Eye (tissue), 1 donor: ENCODE measurements at places on chromosomes 4 and X.
A peak's percentile ranks its signal among the peaks of the same experiment; 100 is the strongest.

DNA sequence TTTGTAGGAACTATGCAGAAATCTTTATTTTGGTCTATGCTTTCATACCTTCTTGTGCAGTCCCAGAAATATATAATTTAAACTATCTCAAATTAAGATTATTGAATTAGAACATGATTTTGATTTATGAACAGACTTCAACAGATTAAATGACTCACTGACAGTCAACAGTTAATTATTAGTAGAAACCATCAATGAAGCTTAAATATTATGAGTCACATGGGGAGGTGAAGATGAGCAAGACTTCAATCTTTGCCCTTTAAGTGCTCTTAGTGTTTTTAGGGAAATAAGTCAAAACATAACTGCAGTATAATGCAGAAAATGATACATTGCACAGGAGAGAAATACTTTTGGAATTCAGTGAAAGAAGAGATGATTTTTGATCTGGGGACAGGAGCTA, 81.5 kb upstream of the BMP3 start:
- DNase-seq = no peak

- DNase-seq = no peak
Measured at GRCh38 chr4:38154252-38154651, 194.1 kb downstream of the PTTG2 start.

- DNase-seq = no peak
Measured at GRCh38 chr4:117654079-117654478, 380.2 kb upstream of the NDST3 start.

- no peak for DNase-seq
Measured at GRCh38 chrX:10507876-10508275, 112.5 kb downstream of the MID1 start.

GRCh38 chrX:154486396-154487207, at the start of gene UBL4A:
UBL4A (minus strand) TSS chrX:154486615; CDS start chrX:154486584, 31 bp downstream.
- DNase-seq = peak; percentile 69

- no peak for DNase-seq
Measured at GRCh38 chr4:20512033-20512792, 188.0 kb upstream of the PACRGL start.

DNA sequence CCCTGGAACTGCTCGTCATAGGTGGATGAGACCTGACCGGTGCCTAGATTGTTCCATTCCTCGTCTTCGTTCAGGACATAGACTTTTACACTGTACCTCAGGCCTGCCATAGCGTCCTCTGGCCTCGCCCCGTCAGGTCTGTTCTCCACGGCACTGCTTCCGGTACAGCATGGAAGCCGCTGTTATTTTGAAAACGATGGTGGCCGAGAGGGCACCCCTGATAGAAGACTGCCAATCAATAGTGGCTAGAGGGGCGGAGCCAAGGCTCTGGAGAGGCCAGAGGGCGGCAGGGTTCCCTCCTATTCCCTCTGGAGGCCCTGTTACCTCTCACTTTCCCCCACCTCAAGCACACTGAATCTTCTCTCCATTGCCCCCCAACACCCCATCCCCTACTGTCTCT, at the start of gene PPP4R3C:
PPP4R3C (minus strand) TSS at position 155 of the 400 bp plus-strand sequence; CDS start at position 110, 45 bp downstream.
- no peak for DNase-seq

DNA sequence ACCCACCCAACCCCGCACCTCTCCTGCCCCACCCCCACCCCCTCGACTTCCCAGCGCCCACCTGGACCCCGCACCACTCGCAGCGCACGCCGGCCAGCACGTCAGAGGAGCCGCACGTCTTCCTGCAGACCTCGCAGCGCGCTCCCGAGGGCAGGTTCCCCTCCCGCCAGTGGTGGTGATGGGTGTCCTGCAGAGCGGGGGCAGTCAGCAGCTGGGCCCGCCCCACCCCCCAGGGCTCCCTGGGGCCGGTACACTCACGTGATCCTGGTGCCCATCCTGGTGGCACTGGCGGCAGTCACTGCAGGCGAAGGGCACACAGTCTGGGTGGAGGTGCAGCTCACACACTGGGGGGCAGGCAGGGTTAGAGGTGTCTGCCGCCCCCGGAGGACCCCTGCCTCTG, 5.1 kb downstream of the DGKQ start:
- no peak for DNase-seq

DNA sequence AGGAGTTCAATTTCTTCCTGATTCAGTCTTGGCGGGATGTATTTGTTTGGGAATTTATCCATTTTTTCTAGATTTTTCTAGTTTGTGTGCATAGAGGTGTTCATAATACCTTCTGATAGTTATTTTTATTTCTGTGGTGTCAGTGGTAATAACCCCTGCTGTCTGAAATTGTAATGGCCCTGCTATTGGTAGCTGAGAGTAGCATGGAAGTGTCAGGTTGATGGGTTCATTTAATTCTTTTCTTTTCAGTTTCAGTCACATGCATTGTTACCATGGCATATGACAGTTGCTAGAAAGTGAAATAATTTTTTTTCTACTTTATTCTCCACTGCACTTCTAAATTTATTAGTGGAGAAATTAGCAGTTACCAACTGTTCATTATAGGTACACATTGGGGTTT, 20.7 kb downstream of the AR start:
- no peak for DNase-seq

- no peak for DNase-seq
Measured at GRCh38 chrX:97315939-97316338, 432.2 kb downstream of the RPA4 start.

GRCh38 chr4:84286048-84286447, 213.0 kb downstream of the NKX6-1 start:
- DNase-seq = no peak

DNA sequence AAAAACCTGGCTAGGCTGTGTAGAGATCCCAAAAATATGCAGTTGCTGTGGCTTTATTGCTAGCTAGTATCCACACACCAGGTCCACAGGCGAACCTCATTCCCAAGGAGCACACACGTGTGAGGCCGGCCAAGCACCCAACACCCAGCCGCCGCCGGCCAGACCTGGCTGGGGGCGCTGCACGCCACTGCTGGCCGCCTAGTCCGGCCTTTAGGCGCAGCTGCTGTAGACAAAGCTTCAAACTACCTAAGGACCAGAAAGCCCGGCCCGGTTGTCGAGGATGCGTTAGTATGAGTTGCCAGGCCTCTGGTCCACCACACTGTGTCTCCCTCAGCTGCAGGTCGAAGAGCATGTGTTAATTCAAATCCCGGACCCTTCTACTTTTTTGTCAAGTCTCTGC, 3.1 kb downstream of the POU3F4 start:
- DNase-seq = no peak

DNA sequence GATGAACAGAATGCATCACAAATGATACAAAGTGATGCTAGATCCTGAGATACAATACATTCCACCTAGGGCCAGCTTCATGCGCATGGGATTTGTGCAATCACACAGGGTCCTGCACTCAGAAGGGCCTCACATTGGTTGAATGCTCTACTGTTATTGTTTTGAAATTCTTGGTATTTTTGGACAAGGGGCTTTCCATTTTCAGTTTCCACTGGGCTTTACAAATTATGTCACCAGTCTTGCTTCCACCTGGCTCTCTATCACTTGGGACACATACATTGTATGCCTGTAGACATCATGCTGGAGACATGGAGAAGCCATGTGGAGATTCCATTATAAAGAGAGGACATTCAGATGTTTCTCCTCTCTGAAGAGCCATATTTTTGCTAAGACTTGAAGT, 155.8 kb downstream of the NAA11 start:
- no peak for DNase-seq

DNA sequence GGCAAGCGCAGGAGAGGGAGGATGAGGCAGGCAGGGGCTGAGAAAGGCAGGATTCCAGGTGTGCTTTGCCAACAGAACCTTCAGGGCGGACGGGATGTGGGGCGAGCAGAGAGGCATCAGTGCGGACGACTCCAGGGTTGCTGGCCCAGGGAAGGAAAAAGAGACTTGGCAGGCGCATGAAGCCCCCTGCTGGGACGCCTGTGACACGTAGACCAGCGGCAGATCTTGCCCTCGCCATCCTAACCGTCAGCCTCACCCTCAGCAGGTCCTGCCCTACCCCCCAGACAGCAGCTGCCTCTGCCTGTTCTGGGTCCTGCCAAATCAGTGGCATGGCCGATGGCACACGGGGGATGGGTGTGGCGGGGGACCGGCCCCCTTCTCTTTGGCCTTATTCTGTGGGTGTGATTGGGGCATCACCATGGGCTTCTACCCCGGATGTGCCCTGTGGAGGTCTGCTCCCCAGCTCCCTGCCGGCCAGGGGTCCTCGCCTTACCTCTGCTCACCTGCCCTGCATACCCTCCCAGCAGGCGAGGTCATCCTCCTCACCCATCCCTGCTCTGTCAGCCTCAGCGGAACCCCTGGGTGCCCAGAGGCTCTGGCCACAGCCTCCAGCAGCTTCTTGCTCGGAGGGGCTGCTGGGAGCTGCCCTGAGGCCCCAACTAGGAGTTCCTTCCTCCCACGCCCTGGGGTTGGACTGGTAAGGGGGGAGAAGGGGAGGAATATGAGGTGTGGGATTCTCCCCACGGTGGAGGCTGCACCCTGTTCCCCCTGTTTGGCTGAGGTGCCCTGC, 2.9 kb upstream of the SH3BP2 start:
- no peak for DNase-seq

DNA sequence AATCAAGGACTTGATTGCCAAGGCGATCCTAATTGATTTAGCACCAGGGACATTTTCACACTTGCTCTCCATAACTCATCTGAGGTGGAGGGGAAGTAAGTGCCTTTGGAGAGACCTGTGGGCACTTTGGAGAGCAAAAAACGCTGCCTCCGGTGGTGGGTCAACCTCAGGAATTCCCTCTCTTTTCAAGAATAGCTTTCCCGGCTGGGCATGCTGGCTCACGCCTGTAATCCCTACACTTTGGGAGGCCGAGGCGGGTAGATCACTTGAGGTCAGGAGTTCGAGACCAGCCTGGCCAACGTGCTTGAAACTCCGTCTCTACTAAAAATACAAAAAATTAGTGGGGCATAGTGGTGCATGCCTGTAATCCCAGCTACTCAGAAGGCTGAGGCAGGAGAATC, 49.2 kb downstream of the PRPS1 start:
- DNase-seq = peak; percentile 20

DNA sequence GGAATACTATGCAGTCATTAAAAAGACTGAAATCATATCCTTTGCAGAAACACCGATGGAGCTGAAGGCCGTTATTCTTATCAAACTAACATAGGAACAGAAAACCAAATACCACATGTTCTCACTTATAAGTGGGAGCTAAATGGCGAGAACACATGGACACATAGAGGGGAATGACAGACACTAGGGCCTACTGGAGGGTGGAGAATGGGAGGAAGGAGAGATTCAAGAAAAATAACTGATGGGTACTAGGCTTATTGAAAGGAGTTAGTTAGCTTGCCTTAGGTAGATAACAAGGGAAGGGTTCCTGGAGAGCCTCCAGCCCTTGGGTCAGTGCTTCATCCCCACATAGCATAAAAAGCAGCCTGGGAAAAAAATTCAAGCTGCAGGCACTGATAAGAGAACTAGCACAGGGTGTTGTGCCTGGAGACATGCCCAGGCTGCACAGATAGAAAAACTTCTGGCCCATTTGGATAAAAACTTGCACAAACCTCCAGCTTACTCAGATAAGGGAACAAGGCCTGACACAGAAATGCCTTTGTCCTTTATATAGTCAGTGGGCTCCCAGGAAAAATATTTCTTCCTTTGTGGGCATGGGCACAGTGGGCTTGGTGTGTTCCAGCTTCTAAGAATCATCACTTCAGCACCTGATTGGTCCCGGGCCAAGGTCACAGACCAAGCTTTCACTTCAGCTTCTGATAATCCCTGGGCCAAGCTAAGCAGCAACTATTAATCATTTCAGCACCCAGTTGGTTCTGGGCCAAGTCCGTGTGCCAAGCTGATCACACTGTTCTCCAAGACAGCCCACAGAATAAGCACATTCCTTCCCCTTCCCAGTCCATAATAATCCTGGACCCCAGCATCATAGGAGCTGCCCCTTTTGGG, 23.1 kb upstream of the PWWP3B start:
- DNase-seq = no peak

DNA sequence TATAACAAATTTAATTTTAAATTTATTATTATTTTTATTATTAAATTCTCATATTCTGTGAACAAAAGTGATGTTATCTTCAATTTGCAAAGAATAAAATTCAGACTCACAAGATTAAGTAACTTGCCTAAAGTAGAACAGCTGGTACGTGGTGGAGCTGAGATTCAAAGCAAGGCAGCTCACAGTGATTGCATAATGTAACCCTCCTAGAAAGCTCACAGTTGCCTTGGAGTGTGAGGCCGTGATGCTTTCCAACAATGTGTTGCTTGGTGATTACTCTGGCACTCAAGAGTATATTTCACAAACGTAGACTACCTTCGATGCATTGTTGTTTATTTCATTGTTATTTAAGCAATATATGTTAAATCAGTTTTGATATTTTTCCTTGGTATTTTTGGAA, 1039.2 kb upstream of the PABPC4L start:
- DNase-seq = no peak

- no peak for DNase-seq
Measured at GRCh38 chrX:14729058-14729457, 143.8 kb downstream of the FANCB start.

- DNase-seq = no peak
Measured at GRCh38 chr4:28475381-28475780, 1614.7 kb downstream of the STIM2 start.

GRCh38 chr4:10437735-10438134, 19.5 kb downstream of the ZNF518B start:
- DNase-seq = no peak

- DNase-seq = no peak
Measured at GRCh38 chr4:187109636-187110035, 386.0 kb upstream of the FAT1 start.

DNA sequence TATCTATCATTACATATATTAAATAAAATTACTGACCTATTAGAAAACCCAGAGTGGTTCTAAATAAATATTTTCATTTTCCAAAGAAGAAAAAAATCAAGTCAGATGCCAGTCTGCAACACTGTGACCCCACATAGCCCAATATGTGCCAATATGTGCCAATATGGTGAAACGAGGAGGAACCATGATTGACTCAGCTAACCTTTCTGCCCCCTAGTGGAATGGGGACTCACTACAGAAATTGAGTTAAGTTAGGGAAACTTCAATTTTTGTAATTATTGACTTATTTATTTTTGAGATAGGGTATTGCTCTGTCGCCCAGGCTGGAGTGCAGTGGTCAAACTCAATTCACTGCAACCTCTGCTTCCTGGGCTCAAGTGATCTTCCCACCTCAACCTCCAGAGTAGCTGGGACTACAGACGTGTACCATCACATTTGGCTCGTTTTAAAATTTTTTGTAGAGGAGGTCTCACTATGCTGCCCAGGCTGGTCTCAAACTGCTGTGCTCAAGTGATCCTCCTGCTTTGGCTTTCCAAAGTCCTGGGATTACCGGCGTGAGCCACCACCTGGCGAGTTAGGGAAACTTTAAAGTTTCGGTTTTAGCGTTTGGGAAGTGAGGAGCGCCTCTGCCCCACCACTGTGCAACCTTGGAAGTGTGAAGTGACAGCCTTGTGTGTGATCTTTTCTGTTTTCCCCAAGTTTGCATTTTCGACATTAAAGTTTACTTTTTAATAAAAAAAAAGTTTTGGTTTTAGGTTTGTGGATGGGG, 116.8 kb upstream of the SHISA3 start:
- DNase-seq = no peak

GRCh38 chr4:6443035-6444023, 29.1 kb downstream of the PPP2R2C start:
- DNase-seq = peak; percentile 20

- DNase-seq = no peak
Measured at GRCh38 chrX:48616576-48616975, 19.3 kb downstream of the WDR13 start.
